Effector CD4-positive, alpha-beta T cell (primary cell): ENCODE measurements at places on chromosomes 12 and 14.
A peak's percentile ranks its signal among the peaks of the same experiment; 100 is the strongest.

- no peak for DNase-seq
Observed at GRCh38 chr14:75907756-75908359, 73.9 kb downstream of the TGFB3 start.

- DNase-seq = no peak
Observed at GRCh38 chr14:85531141-85531586, 1.2 kb downstream of the FLRT2 start.

GRCh38 chr14:63573581-63573980 is 30.4 kb upstream of the PPP2R5E start:
- DNase-seq = no peak

DNA sequence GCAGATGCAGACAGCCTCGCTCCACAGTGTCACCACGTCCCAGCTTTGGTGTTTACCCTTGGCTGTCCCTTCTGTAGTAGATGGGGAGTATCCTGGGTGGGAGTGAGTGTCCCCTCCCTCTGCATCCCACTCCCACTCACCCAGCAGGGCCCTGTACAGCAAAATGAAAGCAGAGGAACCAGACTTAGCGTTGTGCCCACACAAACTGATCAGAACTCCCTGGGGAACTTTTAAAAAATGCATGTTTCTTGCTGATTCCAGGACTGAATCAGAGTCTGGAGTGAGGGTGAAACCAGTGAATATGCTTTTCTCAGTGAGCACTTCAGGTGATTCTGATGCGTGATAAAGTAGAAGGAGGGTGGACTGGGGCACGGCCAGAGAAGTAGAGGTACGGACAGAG is 2.9 kb downstream of the ACVRL1 start:
- no peak for DNase-seq

DNA sequence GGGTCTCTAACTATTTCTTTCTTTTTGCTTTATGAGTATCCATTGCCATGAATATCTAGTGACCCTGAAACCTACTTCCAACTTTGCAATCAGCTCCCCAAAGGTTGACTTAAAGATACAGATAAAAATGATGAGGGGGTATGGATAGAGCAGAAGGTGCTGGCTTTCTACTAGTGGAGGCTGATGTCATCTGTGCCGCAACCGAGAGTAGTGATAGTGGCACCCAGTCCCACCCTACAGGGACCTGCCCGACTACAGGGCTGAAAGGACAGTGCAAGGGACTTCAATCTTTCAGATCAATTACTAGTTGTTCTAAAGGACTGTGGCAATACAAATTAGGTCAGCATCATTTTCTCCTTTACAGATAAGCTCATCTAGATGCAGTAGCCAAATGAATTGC is 806.0 kb downstream of the VRK1 start:
- DNase-seq = peak; percentile 30

DNA sequence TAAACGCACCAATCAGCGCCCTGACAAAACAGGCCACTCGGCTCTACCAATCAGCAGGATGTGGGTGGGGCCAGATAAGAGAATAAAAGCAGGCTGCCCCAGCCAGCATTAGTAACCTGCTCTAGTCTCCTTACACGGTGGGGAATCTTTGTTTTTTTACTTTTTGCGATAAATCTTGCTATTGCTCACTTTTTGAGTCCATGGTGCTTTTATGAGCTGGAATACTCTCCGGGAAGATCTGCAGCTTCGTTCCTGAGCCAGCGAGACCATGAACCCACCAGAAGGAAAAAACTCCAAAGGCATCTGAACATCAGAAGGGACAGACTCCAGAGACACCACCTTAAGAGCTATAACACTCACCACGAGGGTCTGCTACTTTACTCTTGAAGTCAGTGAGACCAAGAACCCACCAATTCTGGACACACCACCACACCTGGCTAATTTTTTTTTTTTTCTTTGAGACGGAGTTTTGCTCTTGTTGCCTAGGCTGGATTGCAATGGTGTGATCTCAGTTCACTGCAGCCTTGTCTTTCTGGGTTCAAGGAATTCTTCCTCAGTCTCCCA is 6.9 kb upstream of the COPS7A start:
- no peak for DNase-seq

DNA sequence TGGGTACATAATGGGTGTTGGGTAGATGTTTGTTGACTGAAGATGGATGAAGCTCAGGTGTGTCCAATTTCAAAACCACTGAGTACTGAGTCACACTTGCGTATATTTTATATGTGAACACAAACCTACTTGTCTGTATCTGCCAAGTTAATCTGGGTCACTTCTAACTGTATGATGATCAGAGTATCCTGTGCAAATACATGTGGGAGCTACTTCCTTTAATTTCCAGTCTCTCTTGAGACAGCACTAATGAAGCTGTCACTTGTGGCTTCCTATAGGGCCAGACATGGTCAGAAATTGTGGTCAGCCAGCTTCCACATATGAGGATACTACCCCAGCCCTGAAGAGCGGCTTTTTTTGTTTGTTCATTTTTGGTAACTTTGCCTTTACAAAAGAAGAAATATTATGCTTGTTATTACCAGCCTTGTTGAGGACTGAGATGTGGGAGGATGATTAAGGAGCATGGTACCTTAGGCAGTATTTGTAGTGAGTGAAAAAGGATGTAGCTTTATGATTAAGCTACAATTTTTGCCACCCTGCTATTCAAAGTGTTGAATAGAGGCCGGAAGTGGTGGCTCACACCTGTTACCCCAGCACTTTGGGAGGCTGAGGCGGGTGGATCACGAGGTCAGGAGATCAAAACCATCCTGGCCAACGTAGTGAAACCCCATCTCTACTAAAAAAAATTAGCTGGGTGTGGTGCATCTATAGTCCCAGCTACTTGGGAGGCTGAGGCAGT is 32.4 kb downstream of the PLXNC1 start:
- DNase-seq = no peak

- no peak for DNase-seq
Observed at GRCh38 chr12:69440886-69441285, 29.3 kb upstream of the FRS2 start.

- no peak for DNase-seq
Observed at GRCh38 chr12:82213761-82214160, 144.4 kb downstream of the CCDC59 start.

DNA sequence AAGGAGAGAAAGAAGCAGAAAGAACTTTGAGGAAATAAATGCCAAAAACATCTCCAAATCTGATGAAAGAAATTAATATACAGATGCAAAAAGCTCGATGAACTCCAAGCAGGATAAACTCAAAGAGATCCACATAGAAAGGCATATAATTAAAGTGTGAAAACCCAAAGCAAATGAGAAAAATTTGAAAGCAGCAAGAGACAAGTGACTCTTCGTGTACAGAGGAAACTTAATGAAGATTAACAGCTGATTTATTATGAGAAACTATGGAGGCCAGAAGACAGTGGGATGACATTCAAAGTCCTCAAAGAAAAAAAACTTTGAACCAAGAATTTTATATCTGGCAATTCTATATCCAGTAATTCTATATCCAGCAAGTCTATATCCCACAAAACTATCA is 163.0 kb upstream of the TMCC3 start:
- DNase-seq = no peak

GRCh38 chr12:39807043-39807442 is 187.4 kb upstream of the ABCD2 start:
- DNase-seq = no peak

DNA sequence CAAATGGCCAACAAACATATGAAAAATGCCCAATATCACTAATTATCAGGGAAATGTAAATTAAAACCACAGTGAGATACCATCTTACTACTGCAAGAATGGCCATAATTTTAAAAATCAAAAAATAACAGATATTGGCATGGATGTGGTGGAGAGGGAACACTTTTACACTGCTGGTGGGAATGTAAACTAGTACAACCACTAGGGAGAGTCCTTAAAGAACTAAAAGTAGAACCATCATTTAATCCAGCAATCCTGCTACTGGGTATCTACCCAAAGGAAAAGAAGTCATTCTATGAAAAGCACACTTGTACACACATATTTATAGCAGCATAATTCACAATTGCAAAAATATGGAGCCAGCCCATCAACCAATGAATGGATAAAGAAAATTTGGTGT is 459.7 kb downstream of the GXYLT1 start:
- DNase-seq = no peak

GRCh38 chr12:88309546-88309945 is 167.4 kb downstream of the TMTC3 start:
- no peak for DNase-seq

- no peak for DNase-seq
Observed at GRCh38 chr14:77335576-77335975, 14.7 kb downstream of the GSTZ1 start.

DNA sequence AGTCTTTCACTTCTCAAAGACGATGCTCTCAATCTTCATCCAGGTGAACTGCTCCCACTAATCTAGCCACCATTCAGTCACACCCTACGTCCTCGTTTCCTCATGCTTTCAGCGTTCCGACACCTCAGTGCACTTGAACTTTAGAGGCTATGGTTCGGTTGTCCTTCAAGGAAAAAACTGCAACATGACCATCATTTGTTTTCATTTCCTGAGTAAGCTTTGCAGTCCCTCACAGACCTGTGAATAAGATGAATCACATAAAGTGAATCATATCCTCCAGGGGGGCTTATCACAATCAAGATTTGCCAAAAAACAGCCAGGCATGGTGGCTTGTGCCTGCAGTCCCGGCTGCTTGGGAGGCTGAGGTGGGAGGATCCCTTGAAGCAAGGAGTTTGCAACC is 80.2 kb downstream of the TMCC3 start:
- DNase-seq = no peak

- no peak for DNase-seq
Observed at GRCh38 chr12:1469070-1469469, 125.3 kb downstream of the FBXL14 start.
